ENCODE measurements at places on chromosomes 4 and X.

GRCh38 chrX:16516232-16516876 is 133.6 kb upstream of the S100G start:
- no peak for DNase-seq

GRCh38 chr4:64539234-64539849 is 130.1 kb upstream of the TECRL start:
- peak; percentile 14 for DNase-seq

DNA sequence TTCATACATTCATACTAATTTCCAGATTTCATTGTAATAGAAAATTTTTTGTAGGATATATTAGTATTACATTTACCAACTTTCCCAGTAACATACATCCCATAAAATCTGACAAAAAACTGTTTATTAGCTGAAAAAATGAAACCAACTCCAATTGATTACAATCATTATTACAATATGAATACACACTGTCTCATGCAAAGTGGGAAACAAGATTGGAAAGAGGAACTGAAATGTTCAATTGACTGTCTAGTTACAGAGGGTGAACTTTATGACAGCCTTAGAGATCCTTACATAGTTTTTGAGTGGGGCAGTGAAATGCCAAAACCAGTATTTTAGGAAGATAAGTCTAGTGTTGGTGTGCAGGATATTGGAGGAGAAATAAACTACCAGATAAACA is 2.3 kb upstream of the AMBN start:
- DNase-seq, result no peak

- peak; percentile 19 for DNase-seq
Observed at GRCh38 chr4:29588617-29589016, 1131.6 kb upstream of the PCDH7 start.

- DNase-seq, result no peak
Observed at GRCh38 chr4:85842540-85842939, 367.6 kb downstream of the ARHGAP24 start.

GRCh38 chrX:20461576-20461975 is 194.9 kb upstream of the RPS6KA3 start:
- peak; percentile 16 for DNase-seq

Data from HS-5 (cell line).